NAMALWA (cell line): ENCODE measurements at places on chromosomes 11 and 22.

DNA sequence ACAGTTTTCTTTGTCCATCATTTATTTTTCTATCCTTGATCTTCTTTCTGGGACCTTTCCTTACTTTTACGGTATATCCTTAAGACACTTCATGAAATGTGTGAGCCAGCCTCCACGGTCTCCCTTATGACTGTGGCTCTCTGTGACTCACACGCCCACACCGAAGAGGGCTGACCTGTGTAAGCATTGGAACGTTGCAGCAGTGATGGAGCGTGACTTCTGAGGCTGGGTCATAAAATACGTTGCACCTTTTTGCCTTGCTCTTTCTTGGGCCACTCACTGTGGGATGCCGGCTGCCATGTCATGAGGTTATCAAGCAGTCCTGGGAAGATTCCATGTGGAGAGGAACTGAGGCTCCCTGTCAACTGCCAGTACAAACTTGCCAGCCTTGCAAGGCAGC is 96.3 kb upstream of the RAB1B start:
- no peak for DNase-seq

DNA sequence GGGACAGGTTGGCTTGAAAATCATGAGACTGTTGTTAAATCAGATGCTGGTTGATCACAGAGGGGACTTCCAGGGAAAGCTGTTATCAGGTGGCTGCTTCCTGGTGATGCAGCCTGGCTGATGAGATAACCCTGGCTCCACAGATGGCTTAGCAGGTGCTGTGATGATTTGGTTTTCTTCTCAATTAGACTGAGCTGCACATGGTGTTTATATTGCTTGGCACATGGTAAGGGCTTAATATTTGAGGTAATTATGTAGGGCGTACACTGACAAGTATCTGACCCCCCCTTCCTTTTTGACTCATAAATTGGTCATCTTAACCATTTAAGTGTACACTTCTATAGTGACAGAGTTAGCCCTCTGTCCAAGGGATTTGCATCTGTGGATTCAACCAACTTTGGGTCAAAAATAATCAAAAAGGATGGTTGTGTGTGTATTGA is 7.0 kb downstream of the RPS3 start:
- peak; percentile 60 for DNase-seq

DNA sequence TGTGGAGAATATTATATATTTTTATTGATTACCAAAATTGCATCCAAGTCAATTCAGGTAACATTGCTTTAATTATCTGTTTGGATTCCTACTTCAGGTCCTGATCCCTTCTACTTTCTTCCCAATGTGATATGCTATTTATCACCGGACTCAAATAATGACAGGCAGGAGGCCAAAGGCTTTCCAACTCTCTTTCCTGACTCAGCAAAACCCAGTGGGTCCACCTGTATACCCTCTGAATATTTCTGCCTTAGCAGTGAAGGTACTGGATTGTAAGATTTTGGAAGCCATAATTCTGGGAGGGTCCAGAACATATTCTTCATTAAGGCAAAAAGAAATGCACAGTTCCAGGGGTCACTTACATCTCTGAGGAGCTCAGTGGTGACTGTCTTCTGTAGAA is 260.2 kb upstream of the UBASH3B start:
- DNase-seq: no peak

GRCh38 chr11:45614196-45614828 is 51.1 kb downstream of the CHST1 start:
- no peak for DNase-seq

DNA sequence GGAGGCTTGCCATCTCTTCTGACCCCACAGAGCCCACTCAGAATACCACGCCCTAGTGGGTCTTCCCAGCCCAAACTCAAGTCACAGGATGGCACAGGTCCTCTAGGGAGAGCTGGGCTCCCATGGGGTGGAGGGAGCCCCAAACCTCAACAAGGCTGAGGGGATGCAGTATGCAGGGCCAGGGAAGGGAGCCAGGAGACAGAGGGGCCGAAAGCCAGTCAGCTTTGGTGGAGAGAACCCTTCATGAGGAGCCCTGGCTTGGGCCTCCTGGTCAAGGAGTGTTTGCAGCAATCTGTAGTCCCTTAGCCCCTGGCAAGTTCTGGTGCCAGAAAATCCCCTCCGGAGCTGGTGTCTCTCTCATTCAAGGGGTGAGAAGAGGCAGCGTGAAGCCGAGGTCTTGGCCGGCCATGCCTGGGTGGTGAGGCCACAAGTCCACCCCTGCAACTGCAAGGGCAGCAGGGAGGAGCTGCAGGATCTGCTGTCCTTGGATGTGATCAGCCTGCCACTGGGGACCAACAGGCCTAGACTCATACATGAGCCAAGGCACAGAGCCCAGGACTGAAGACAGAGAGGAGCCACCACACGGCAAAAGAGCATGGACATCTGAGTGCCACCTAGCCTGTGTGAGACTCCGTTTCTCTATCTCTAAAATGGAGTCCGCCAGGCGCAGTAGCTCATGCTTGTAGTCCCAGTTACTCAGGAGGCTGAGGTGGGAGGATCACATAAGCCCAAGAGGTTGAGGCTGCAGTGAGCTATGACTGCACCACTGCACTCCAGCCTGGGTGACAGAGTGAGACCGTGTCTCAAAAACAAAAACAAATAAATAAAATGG is 24.1 kb downstream of the NEAT1 start:
- DNase-seq: no peak

- no peak for DNase-seq
Observed at GRCh38 chr11:69353696-69354544, 60.0 kb downstream of the MYEOV start.

DNA sequence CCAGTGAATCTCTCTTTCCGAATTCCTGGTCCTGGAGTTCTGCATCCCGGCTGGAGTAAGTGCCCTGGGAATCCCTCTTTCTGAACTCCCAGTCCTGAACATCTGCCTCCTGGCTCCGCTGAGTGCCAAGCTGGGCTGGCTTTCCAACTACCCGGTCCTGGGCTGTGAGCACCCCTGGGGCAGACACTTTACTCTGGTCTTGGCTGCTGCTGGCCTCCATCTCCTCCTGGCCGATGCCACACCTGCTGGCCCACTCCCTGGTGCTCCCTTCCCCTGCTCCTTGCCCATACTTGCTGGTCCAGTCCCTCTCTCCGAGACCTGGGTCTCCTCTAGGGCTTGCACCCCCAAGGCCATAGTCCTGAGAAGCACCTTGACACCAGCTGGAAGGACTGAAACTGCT is 14.7 kb downstream of the TNKS1BP1 start:
- no peak for DNase-seq

DNA sequence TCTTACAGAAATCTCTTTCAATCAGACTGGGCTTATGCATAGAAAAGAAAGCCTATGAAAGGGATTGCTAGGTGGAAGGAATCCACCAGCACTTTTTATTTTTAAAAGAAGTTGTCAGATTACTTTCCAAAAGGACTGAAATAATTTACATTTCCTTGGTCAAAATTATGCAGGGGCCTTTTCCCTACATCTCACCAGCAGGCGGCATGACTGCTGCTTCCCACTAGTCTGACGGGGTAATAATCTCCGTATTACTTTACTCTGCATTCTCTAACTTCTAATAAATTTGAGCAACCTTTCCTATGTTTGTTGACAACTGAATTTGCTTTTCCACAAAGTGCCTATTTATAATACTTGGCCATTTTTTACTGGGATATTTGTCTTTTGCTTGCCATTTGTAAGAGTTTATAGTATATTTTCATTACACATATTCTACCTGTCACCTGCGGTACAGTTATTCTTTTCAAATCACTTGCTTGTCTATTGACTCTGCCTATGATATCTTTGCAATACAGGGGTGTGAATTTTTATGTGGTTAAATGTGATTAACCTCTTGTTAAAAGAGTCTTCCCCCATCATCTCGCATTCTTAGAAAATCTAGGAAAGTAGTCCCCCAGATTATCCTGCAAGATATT is 51.9 kb upstream of the USP47 start:
- DNase-seq: peak; percentile 36

DNA sequence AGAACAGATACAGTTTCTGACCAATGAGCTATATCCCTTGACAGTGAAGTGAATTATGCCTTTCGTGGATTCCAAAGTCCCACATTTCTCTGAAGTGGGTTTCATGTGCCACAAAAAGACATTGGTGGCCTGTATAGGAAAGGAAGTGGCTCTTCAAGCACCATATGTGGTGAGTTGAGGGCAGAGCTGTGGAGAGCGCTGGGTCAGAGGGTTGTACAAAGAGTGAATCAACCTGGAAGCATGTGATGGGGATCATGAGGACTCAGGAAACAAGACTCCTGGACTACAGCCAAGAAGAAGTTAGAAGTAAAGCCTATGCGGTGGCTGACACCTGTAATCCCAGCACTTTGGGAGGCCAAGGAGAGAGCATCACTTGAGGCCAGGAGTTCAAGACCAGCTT is 579 bp upstream of the SLC5A4 start:
- DNase-seq: no peak

DNA sequence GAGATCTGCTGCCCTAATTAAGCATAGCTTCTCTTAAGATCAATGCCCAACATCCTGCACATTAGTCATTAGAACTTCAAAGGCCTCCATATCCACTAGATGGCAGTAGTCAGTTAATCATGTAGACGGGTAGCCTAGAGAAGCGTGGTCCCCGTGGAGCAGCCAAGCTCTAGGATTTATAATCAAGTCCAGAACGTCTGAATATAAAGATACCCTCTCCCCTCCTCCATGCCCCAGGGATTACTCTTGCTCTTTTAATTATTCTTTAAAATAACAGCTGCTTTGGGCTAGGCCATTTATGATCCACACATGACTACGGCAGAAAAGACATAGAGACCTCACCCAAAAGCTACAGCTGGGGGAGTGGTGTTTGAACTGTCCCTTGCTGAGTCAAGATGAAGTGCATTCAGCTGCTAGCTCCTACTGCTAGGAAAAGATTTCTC is 327.6 kb upstream of the PLET1 start:
- peak; percentile 81 for DNase-seq

DNA sequence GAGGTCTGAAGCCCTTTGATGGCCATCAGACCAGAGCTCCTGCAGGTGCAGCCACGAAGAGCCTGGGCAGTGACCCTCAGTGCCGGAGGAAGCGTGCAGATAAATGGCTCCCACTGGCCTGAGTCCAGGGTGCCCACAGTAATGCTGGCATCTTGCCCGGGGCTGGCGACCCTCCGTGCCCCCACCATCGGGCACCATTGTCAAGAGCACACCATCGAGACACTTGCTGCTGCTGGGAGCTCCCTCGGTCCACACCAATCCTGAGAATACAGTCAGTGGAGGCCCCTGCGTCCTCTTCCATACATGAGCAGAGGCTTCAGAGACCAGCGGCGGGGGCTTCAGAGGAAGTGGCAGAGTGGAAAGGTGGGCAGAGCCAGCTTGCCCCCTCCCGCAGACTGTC is 1448.3 kb downstream of the BRD1 start:
- DNase-seq: no peak

DNA sequence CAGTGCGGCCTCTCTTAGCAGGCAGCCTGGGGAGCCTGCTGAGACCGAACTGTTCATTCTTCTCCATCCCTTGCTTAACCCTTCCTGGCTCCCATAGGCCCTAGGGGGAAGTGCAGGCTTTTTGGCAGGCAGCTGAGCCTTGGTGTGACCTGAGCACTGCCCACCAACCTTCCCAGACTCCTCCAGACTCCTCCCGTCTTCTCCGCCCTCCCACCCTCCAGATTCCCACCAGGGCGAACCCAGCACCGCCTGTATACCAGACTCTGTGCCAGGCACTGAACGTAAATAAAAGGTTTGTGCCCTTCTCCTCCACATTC is 7.9 kb downstream of the RELT start:
- no peak for DNase-seq

- no peak for DNase-seq
Observed at GRCh38 chr11:121443688-121444275, 8.3 kb upstream of the SORL1 start.

DNA sequence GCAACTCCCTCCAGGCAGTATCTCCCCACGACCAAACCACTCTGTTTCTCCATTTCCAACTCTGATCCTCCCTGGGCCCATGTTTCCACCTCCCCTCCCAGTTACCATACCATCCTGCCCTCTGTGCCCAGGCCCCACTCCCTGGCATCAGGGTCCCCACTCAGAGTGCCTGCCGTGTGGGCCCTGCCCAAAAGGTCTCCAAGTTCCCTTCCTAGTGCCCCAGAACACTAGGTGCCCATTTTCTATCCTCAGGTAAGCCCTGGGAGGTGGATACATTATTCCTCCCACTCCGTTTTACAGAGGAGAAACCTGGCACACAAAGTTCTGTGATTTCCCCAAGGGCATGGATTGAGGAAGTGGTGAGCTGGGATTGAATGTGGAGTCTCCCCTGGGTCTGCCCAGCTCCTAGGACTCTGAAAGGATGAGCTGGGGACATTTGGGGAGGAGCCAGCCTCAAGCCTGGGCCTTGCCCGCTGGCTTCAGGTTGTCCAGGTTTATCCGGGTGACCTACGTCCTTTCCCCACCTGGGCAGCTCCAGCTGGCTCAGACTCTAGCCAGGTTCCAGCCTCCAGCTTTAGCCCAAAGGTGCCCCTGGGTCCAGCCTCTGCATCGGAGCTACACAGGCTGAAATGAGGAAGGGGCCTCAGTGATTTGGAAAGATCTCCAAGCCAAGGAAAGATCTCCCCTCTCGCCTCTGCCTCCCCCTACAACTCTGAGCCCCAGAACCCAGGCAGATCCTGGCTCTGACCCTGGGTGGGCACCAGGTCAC is 2.2 kb upstream of the GSTT4 start:
- no peak for DNase-seq

- DNase-seq: no peak
Observed at GRCh38 chr11:17513853-17514252, 30.4 kb downstream of the USH1C start.

- DNase-seq: no peak
Observed at GRCh38 chr22:42343531-42344081, 73.2 kb upstream of the TCF20 start.

GRCh38 chr22:46810856-46811786 is 48.7 kb downstream of the TBC1D22A start:
- DNase-seq: no peak

GRCh38 chr11:118522571-118523072 is 4.7 kb upstream of the TTC36 start:
- no peak for DNase-seq

DNA sequence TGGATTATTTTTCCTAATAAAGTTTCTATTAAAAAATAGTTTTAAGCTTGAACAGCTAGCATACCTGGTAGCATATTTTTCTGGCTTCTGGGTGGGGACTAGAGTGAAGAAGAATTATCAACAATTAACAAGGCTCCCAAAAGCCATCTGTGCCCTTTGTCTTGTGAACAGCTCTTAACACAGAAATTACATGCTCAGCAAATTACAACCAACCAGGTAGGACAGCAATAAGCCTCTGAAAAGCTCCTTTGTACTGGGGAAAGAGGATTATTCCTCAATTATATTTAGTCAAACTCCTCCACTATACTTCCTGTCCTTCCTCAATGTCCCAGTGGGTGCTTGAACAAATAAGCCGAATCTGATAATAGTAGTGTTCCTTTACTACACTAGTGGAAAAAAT is 162.8 kb downstream of the RAB38 start:
- DNase-seq: no peak

- DNase-seq: no peak
Observed at GRCh38 chr11:121467471-121467870, 14.7 kb upstream of the SORL1-AS1 start.

GRCh38 chr22:41920271-41920976 is 5.5 kb upstream of the SHISA8 start:
- peak; percentile 66 for DNase-seq
